Esophagus squamous epithelium (tissue), 5 donors: ENCODE measurements at places on chromosomes 6 and 20.

GRCh38 chr20:60694763-60695162 is 557.3 kb upstream of the CDH4 start:
- DNase-seq = no peak

GRCh38 chr6:25370178-25371036 is 91.2 kb downstream of the CARMIL1 start:
- no peak for DNase-seq

- no peak for DNase-seq
These were observed 49.7 kb downstream of the BCAS4 start for GRCh38 chr20:50844430-50845100.

GRCh38 chr6:140546640-140547039 is 1172.2 kb upstream of the CITED2 start:
- DNase-seq = no peak

DNA sequence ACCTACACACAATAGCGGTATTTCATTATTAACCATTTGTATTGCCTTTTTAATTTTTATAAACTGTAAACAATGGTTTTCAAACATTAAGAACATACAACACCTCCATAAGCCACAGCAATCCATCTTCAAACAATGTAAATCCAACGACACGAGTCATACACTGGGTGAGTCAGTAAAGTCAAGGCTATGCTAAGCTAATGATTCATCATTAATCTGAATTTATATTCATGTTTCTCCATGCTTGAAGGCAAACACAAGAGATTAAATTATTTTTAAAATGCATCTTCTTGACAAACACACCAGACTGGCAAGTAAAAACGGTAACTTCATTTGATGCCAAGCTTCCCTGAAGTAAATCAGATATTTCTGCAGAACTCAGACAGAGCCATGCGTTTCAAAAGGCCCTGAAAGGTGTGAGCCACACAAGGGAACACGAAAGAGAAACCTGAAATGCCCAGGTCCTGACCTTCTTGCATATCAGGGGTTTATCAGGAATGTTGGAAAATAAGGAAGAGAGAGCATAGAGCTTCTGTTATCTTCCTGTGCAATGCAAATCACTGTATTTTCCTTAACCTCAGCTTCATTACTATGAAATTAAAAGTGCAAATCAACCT is 162.5 kb downstream of the ALDH8A1 start:
- DNase-seq = no peak

DNA sequence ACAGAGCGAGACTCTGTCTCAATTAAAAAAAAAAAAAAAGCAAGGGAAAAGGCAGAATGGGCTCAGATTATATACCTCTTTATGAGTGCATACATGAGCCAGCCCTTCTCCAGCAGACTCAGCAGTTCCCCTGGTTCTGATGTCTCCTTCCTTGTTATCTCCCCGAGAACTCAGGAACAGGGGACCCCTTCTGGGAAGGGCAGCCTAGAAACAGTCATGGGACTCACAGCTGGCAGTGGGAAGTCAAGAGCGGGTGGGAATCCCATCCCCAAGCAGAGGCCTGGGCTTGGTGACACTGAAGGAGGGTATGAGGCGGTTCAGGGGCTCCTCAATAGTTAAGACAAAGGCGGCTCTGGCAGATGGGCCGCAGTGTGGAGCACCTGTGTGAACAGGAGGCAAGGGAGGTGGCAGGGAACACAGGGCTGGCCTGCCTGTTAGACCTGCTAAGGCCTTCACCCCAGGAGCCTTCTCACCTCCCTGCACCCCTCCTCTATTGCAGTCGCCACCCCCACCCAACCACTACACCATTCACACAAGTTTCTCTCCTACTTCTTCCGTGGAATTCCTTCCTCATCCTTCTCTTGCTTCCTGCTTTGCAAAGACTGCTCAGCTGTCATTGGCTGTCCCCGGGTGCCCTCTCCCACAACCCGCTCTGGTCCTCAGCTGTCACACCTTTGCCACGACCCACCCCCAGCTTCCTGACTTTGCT is 29.7 kb upstream of the MDFI start:
- no peak for DNase-seq

DNA sequence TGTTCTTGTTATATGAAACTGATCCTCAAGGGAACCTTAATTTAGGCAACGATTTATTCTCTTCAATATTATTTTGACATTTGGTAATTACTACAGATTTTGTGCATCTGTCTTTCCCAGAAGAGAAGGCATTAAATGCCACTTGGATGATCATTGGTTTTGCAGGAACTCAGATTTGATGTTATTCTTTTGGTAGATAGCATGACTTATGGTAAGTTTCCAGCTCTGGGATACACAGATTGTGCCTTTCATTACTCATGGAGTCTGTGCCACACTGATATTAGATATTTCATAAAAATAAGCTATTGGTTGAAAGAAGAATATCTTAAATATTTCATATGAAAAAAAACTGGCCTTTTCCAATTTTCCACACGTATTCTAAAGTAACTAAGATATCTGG is 120.1 kb downstream of the AIG1 start:
- DNase-seq = no peak

DNA sequence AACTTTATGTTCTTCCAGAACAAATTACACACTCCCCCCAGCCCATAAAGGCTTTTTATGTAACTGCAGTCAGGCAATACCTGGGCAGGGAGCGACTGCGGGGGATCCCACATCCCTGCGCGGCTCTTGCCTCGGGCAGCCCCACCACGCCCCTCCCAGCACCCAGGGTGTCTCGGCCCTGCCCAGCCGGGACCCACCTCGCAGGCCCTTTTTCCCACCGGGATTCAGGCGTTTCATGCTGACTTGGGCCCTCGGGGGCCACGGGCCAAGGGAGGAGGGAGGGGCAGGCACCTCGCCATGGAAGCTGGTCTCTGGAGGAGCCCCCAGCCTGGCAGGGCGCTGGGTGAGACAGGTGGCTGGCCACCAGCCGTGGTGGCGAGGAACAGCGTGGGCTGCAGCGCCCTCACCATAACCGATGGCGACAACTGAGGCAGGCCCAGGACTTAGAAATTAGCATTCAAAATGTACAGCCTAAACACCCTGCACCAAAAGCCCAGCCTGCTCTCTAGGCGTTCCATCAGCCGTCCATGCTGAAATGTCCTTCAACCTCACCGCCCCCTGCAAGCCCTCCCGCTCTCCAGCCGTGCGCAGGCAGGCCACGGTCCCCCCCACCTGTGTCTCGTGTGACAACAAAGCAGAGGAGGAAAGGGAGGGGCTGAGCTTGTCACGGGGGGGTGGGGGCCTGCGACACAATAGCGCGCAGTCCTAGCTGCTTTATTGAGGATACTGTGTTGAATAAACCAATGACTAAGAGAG is 15.1 kb upstream of the FOXC1 start:
- DNase-seq = no peak

GRCh38 chr6:94478133-94479005 is 1059.0 kb upstream of the EPHA7 start:
- no peak for DNase-seq

GRCh38 chr20:50993876-50994275 is 29.0 kb downstream of the KCNG1 start:
- DNase-seq = no peak

- DNase-seq = no peak
These were observed at the start of gene CASS4 for GRCh38 chr20:56411759-56412472. Gene CASS4 (plus strand): TSS chr20:56412260. CDS start chr20:56412459, 199 bp downstream.

GRCh38 chr20:56249244-56249955 is 868 bp downstream of the MC3R start:
- no peak for DNase-seq

GRCh38 chr20:47561180-47561579 is 59.5 kb downstream of the NCOA3 start:
- DNase-seq = no peak

DNA sequence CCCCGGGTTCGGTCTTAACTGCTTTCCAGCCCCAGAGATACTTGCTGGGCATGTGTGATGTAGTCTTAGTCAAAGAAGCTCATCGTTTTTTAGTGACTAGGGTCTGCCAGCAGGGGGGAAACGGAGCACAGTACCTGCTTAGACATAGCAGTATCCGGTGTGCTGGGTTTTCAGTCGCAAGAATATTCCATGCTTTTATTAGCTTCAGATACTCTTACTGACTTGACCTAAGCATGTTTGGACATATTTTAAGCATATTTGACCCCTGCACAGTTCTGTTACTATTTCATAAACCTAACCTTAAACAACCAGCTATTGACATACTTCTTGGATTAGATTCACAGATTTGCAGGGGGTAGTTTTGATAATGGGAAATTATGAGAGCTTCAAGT is 3.0 kb downstream of the E2F3 start:
- peak; percentile 2 for DNase-seq

GRCh38 chr20:33663161-33664084 is 1.3 kb downstream of the C20orf144 start:
- no peak for DNase-seq

GRCh38 chr6:47481806-47482205 is 4.2 kb downstream of the CD2AP start:
- DNase-seq = no peak
